Activated CD4-positive, alpha-beta T cell treated with anti-CD3 and anti-CD28 coated beads, Interleukin-2, amount 50 U/mL, for 4 hours (primary cell): ENCODE measurements at places on chromosomes 16 and 17.

- DNase-seq, result no peak
These were observed 6.1 kb upstream of the EFTUD2 start for GRCh38 chr17:44905006-44906000.

- no peak for DNase-seq
These were observed 913 bp downstream of the SLC13A5 start for GRCh38 chr17:6712058-6712853.

DNA sequence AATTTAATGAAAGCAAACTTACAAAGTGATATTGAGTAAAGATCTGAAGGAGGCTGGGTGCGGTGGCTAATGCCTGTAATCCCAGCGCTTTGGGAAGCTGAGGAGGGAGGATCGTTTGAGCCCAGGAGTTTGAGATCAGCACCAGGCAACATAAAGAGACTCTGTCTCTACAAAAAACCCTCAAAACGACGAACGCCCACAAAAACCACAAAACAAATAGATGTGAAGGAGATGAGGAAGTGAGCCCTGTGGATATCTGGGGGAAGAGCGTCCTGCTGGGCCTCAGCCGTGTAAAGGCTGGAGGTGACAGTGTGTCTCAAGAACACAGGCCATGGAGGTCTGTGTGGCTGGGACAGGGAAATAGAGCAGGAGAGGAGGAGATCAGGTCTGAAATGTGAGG, 68.8 kb downstream of the ITFG1 start:
- no peak for DNase-seq

DNA sequence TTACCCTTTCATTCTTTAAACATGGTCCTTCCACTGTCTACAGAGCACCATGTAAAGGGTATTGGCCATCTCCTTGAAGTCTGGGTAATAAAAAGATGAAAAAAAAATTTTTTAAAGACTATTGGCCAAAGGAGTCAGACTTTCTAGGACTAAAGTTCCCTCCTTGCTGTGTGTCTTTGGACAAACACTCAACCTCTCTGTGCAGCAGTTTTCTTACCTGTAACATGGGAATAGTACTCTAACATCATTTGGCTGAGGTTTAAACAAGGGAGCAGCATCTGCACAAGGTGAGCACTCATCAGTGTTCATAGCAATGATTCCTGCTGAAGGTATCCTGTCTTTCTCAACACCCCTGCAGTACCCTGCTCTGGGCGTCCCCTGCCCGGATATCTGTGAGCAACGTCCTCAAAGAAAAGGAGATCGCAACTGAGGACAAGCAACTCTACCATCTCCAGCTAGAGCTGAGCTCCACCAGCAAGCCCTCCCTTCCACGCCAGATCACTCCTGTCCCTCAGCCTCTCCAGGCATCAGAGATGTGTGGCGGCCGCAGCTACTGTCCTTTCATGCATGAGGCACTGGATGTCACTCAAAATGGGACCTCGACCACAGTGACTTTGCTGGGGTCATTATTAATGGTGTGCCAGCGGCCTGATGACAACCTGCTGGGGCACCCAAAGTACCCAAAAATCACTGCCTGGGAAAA, 29.5 kb upstream of the RPH3AL start:
- no peak for DNase-seq
